Kidney tubule cell (primary cell): ENCODE measurements at places on chromosomes 7 and 10.

- peak; percentile 9 for DNase-seq
These were observed 100.2 kb downstream of the ACTR3B start for GRCh38 chr7:152859781-152860191.

- no peak for DNase-seq
These were observed 146.9 kb upstream of the ZMIZ1 start for GRCh38 chr10:78921895-78922294.

DNA sequence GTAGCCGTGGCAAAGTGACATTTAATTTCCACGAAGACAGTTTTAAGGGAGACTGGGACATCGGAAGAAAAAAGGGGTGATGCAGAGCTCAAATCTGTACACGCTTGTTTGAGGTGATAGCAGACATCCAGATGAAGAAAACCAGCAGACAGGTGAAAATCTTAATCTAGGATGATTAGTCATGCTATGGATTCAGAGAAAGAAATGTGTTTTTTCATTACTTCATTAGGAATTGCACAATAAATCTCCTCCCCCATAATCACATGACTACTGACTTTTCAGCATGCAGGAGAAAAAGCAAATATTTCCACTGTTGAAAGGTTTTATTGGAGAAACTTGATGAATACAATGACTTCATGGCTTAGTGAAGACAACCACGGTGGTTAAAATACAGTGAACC lies 2.5 kb downstream of the NUDT5 start:
- DNase-seq, result peak; percentile 47

DNA sequence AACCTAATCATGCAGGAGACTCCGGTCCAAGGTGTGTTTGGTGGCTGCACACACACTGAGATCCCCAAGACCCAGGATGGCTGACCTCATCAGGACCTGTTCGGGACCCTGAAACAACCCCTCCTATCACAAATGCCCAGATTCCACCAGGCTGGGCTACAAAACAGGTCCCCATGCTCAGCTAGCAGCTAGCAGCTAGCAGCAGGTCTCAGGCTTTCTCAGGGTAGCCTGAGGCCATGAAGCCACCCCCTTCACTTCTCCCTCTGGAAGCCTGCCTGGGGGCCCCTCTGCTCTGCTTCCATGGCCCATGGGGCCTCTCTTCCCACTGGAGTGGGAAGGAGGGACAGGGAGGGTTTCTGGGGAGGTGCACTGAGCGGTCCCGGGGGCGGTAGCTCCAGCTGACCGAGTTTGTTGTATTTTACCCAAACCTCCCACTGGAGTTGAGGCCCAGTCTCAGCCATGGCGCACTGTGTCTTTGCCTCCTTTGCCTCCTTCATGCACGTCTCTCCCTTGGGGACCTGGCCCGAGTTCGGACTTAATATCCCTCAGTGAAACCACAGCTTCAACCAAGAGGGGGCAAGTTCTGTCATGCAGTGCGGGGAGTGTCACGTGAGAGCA lies 95.1 kb upstream of the GPR26 start:
- no peak for DNase-seq

GRCh38 chr10:75250934-75251333 lies 15.2 kb upstream of the COMTD1 start:
- DNase-seq, result peak; percentile 89

GRCh38 chr7:28835800-28836199 lies 122.3 kb downstream of the TRIL start:
- peak; percentile 33 for DNase-seq

- DNase-seq, result peak; percentile 22
These were observed 22.4 kb downstream of the DNAJC12 start for GRCh38 chr10:67815571-67816059.

- DNase-seq, result no peak
These were observed 222.1 kb downstream of the ARHGAP12 start for GRCh38 chr10:31706464-31707092.

- peak; percentile 90 for DNase-seq
These were observed 837 bp upstream of the IGFBP3 start for GRCh38 chr7:45921699-45922519.

DNA sequence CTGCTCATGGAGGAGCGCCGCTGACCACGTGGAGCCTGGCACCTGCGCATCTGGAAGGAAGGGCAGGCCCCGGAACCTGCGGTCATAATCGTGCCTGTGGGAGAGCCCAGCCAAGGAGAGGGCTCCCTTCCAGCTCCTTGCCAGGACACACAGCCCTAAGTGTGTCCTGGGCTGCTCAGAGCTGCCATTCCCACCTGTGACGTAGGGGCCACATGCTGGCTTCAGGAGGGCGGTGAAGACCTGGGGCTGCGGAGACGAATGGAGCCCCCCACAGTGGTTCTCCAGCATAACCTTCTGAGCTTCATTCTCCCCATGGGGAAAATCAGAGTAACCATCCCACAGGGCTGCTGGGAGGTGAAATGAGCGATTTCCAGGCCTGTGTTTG lies 127.6 kb upstream of the CHST15 start:
- DNase-seq, result no peak

- DNase-seq, result no peak
These were observed 10.6 kb downstream of the BEND7 start for GRCh38 chr10:13518076-13518692.

DNA sequence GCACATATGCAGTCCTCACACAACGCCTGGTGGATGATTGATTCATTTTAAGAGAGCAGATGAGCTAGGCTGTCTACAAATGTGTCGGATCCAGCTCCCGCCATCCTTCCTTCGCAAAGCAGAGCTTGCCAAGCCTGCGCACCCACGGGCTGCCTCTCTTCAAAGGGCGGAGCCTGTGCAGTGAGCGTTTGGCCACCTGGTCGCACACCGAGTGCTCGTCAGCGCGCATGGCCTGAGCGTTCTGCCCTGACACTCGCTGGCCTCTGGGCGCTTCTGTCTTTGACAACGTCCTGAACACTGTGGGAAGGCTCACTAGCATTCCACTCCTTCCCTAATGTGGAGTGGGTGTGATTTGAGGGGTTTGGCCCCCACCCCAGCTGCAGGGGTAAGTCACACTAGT lies 47.1 kb upstream of the TMEM72 start:
- DNase-seq, result peak; percentile 37

- DNase-seq, result no peak
These were observed 448.2 kb upstream of the FOXK1 start for GRCh38 chr7:4233621-4234497.

DNA sequence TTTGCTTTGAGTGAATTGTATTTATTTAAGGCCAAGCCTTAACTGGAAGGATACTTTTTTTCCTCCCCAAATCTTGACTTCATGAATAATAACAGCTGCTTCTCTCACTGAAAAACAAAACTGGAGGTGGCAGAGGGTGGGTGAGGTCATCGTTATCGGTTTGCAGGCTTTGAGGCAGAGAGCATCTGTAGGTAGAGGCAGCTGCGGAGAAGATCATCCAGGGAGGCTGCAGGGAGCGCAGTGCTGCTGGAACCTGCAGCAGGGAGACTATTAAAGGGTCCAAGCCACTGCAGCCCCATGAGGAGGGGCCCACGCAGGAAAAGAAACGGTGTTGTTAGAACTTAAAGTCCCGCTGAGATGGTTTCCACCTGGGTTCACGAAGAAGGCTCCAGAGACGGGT lies 112.1 kb upstream of the SDK1 start:
- DNase-seq, result no peak

DNA sequence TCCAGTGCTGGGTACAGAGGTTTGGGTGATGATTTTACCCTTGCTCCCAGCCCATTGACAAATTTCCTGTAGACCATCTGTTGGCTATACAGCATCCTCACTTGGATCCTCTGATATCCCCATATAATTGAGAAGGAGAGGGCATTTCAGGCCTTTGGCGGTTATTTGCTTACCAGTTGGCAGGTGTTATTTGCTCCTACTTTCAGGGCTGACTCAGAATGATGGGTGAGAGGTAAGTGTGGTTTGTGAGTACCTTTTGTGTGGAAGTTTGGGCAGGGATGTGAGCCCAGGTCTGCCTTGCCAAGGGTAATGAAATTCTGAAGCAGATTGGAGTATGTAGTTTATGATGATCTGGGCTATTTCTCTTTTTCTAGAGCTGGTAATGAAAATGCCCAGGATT lies 93.6 kb downstream of the LRMDA start:
- no peak for DNase-seq

- peak; percentile 92 for DNase-seq
These were observed 74.6 kb upstream of the FRMD4A start for GRCh38 chr10:14405076-14406065.

- peak; percentile 46 for DNase-seq
These were observed 49.0 kb upstream of the LYZL1 start for GRCh38 chr10:29239569-29240472.

DNA sequence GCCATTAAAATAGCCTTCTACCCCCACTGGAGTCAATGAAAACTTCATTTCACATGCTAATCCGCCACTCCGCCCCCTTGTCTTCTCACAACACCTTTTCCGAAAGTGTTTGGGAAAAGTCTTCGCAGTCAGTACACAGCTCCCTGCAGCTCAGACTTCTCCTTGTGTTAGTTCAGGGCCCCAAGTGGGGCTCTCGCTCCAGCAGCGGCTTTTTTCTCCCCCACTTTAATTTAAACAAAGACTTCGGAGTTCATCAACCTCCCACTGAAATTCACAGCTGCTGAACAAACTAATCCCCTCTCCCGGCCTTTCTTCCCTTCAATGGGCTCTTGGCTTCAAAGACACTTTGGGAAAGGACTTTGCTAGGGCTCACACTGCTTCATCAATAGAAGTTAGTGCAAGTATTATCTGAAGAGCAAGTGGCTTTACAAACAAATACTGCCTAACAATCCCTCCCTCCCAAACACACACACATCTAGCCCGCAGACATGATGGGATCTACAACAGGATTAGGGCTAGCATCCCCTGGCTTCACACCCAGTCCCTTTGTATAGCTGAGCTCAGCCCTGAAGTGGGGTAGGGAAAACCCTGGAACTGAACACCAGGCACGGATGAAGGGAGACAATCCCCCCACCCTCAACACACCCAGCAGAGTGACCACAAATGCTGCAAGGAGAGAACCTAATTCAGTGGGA lies 23.1 kb downstream of the WNT8B start:
- DNase-seq, result no peak

DNA sequence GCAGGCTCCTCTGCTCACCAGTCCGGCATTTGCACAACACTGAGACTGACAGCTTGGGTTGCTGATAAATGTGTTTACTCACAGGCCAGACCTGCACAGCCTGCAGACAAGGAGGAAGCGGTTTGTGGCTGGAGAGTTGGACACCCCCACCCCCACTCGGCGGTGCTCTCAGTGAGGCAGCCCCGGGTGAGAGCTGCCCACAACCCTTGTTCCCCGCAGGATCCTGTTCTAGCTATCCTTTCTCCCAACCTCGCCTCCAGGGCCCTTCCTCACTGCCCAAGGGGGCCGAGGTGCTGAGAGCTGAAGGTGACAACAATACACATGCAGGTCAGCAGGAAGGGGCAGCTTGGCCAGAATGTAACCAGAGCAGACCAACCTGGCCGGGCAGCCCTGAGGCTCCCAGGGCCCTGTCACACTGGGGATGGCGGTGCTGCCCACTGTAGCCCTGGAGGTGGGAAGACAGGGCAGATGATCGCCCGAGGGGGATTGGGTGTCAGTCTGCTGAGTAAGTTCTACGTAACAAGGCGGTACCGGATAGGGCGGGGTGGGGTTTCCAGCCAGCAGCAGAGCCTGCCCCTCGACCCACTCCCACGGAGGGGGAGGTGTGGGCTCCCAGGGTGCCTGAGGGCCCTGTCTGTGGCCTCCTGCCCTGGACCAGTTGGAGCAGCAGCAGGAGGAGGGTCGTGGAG lies 2.1 kb upstream of the ADAM8 start:
- peak; percentile 54 for DNase-seq

DNA sequence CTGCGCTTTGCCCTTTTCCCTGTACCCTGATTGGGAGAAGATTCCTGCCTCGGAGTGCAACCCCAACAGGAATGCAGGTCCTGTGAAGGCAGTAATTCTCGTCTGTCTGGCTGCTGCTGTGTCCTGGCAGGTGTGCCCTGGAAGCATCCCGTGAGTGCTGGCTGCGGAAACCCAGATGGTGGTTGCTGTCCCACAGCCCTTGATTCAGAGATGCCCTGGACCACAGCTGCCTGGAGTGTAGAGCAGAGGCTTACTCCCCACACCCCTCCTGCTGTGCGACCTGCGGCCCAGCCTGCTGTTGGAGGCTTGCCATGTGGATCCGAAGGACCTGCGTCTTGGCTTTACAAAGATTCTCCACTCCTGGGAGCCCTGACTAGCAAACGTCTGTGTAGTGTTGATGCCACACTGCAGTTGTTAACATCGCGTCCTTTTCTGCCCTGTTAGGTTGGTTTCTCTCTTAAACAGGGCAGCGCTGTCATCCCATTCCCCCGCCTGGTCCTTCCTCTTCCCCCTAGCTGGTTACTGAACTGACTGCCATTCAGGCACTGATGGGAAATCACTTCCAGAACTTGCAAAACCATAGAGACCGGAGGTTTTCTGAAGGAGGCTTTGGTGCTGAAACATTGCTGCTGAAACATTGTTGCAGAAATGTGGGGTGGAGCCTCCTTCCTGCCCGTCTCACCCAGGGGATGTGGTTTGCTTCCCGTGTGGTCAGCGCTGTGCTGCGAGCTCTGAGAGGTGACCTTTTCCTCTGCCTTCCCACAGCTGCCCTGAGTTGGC lies 53.3 kb downstream of the DNAJB6 start:
- DNase-seq, result peak; percentile 29

DNA sequence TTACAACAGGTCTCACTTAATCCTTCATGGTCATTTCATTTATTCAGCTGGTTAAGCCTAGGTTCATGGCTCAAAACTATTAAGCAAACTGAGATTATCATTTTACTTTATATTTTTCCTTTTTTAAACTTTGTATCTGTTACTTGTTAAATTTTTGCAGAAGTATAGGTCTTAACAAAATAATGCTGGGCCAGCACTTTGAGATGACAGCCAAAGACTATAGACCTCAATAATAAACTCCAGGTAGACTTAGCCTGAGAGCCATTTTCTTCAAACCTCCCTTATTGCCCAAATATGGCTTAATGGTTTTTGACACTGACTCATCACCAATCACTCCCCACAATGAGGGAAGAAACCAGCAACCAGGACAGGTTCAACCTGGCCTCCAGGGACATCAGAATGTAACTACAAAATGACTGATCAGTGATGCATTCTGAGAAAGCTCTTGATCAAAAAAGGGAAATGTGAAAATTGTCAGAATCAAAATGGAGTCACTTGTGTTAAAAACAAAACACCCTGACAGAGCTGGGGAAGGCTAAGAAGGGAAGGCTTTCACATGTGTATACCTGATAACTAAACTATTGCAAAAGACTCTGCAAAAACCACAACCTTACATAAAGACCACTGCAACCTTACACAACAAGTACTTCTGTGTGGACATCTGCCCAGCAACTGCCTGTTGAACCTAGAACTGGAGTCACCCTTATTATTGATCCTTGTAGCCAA lies 2.1 kb upstream of the CCDC126 start:
- DNase-seq, result peak; percentile 84
